Amniotic stem cell (primary cell): ENCODE measurements at places on chromosomes 3 and 15.

GRCh38 chr3:17974206-17974841 lies 231.9 kb upstream of the TBC1D5 start:
- no peak for DNase-seq

DNA sequence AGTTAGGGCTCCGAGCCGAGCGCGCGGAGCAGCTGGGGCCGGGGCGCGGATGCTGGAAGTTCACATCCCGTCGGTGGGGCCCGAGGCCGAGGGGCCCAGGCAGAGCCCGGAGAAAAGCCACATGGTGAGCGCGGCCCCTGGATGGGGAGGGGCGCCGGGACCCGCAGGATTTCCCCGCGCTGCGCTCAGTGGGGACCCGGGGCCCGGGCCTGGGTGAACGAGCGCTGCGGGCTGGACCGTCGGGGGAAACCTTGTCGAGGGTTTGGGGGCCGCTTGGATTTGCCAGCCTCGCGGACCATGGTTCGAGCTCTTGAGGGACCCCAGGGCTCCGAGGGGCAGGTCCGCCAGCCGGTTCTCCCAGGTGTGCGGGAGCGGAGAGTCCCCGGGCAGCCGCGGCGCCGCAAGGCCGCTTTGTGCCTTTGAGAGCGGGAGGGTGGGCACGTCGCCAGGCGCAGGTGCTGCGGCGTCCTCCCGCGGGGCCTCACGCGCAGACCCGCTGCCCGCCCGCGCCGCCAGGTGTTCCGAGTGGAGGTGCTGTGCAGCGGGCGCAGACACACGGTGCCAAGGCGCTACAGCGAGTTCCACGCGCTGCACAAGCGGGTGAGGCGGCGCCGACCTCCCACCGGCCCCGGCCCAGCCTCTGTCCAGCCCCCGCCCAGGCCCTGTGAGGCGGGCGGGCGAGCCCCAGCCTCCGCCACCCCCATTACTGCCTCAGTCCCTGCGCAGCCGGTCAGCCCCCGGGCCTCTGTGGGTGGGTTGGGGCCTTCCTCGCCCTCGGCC lies at the start of gene SNX22:
Gene SNX22 (plus strand): TSS at position 5 of the 780 bp plus-strand sequence. CDS start 45 bp downstream, at position 50.
- DNase-seq, result no peak

- DNase-seq, result no peak
Measured at GRCh38 chr3:99875581-99875928, 57.9 kb downstream of the CMSS1 start.

- DNase-seq, result no peak
Measured at GRCh38 chr3:138950006-138950644, 3.1 kb downstream of the FOXL2NB start.

GRCh38 chr3:163490119-163490518 lies 1588.2 kb downstream of the SI start:
- no peak for DNase-seq

GRCh38 chr3:104275199-104275598 lies 1091.5 kb upstream of the ALCAM start:
- no peak for DNase-seq

DNA sequence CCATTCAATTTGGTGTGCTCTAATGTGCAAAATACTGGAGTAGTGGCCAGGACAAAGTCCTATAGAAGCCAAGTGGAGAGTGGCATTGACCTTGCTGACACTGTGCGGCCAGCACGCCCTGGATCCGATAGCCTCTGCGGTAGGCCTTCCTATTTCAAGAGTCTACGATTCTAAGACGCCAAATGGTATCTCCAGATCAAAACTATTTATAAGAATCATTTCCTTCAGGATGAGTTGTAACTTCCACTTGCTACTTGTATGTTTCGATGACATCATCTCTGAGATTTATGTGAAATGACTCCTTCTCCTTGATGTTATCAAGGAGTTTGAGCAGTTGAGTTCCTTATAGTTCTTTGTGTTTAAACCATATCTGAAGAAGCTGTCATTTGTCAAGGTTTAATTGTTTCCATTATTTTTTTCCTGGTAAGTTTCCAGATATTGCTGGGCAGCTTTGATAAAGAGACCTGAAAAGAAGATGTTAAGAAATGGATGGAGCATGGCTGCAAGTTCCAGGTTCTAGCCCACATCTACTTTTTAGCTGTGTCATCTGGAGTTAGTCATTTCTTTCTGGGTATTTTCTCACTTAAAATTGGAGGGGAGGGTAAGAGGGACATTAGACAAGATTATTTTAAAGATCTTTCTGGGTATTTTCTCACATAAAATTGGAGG lies 71.8 kb downstream of the TMEM44 start:
- DNase-seq, result no peak

DNA sequence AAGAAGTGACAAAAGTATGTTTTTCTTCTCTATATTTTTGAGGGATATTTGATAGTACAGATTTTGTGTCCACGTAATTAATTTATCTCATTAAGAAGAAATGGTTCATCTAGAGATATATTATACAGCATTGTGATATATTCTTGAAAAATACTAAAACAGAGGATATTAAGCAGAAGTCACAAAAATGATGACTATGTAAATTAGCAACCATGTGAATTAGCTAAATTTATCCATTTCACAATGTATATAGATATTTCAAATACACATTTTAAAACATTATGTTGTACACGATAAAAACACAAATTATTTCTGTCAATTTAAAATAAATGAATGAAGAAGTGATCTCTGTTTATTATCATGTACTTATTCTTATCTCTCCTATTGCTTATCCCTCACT lies 989.5 kb downstream of the TUSC7 start:
- no peak for DNase-seq

- DNase-seq, result no peak
Measured at GRCh38 chr15:100727291-100727851, 125.0 kb downstream of the ASB7 start.

GRCh38 chr3:128416578-128417211 lies 50.0 kb downstream of the DNAJB8 start:
- peak; percentile 12 for DNase-seq

DNA sequence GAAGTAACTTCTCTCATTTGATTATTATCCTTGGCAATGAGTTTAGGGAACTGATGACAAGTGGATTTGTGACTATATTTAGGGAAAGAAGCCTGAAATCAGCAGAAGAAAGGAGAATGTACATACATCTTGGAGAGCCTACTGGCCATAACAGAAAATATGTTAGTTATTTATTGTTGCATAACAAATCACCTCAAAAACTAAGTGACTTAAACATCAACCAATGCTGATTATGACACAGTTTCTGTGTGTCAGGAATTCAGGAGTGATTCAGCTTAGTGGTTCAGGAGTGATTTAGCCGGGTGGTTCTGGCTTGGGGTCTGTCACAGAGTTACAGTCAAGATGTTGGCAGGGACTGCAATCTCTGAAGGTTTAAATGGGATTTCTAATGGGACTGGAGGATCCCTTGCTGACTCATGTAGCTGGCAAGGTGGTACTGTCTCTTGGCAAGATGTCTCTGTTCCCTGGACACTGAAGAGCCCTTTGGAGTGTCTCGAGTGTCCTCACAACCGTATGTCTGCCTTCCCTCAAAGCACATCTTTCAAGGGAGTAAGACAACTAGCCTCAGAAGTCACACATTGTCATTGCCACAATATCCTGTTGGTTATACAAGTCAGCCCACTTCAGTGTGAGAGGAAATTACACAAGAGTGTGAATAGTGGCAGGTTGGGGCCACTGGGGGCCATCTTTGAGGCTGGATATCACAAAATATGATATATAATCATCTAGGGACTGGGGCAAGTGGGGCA lies 248.9 kb downstream of the SV2B start:
- no peak for DNase-seq

DNA sequence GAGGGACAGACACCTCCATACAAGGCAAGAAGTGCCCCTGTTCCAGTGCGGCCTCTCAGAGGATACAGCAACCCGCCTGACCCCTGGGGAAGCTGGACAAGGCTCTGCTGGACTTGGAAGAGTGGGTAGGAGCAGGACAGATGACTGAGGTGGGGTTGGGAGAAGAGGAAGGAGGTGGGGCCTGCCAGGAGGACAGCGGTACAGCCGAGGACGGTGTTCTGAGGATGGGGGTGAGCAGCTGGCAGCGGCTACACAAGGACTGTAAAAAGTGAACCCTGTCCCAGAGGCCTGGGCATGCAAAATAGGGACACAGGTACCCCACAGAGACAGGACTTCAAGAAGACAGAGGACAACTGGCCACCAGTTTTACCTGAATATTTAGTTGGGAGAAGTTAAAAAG lies 23.5 kb upstream of the ELP6 start:
- DNase-seq, result no peak

- DNase-seq, result no peak
Measured at GRCh38 chr3:118151164-118151563, 883.5 kb downstream of the IGSF11 start.

- peak; percentile 23 for DNase-seq
Measured at GRCh38 chr15:77075528-77075927, 4.6 kb upstream of the TSPAN3 start.

- DNase-seq, result no peak
Measured at GRCh38 chr3:161781381-161781780, 284.8 kb downstream of the OTOL1 start.

- no peak for DNase-seq
Measured at GRCh38 chr3:18049096-18049495, 306.7 kb upstream of the TBC1D5 start.

DNA sequence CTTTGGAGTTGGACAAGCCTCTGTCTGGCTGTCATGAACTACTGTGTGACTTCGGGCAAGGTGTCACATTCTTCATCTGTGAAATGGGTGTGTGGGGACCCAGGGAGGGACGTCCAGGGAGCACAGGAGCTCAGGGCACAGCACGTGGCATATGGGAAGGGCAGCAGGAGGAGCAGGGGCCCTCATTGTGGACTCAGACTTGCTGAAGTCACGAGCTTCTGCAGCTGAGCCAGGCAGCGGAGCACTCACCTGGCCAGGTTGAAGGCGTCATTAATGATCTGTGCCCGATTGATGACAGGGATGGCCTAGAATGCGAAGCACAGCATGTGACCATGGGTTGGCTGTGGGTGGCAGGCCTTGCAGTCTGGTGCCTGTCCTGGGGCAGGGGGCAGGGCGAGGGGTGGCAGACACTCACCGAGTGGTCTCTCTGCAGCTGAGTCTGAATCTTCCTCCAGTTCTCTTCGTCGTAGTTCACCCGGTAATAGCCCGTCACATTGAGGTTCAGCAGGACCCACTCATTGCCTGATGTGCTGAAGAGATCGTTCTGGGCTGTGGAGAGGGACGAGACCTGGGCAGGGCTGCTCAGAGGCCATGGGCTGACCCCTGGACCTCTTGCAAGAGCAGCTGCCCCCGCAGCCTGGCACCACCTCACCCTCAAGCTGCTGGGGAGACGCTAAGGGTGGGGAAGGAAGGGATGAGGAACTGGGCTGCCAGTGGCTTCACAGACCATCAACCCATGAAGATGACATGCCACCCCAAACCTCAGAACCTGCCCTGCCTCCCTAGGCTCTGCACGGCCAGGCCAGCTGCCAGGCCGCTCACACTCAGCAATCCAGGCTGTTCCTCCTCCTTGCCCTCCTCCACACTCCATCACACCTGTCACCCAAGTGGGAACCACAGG lies 15.4 kb downstream of the ANPEP start:
- DNase-seq, result no peak

- no peak for DNase-seq
Measured at GRCh38 chr3:127410137-127410488, 122.3 kb upstream of the PRR20G start.

- peak; percentile 80 for DNase-seq
Measured at GRCh38 chr3:45043728-45044299, 17.7 kb downstream of the CLEC3B start.

DNA sequence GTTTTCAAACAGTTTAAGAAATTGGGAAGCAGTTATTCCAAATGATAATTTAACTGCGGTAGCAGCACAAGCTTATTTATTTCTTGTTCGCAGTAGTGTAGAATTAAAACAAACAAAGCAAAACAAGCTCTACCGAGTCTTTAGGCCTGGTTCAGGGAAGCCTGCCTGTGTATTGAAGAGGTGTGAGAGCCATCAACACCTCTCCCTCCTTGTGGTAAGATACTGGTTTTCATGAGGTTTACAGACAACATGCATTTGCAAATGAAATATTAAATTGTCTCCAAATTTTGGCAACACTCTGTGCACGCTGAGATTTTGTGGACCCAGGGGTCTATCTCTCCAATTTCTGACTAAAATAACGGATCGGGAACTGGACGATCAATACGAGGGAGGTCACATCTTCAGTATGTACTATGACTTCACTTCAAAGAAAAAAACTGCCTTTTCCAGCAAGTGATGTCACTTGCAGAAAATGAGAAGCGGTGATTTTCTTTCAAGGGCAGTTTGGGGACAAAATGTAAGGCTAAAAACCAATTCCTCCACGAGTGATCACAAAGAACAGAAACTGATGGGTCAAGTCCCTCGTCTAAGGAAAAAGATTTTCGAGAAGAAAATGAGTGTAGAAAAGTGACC lies 721 bp downstream of the ATR start:
- DNase-seq, result no peak

DNA sequence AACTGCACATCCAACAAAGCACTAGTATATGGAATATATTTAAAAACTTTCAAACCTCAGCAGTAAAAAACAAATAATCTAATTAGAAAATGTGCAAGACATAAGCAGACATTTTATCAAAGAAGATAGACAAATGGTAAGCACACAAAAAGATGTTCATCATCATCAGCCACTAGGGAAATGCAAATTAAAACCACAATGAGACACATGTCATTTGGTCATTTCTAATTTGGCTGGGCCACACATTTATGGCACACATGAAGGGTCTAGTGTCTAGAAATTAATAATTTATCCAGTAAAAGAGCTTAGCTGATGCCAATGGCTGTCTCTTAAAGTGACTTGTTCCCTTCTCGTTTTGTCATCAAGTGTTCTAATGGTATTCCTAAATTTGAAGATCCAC lies 45.8 kb downstream of the ARHGAP31 start:
- no peak for DNase-seq

GRCh38 chr3:189898559-189899153 lies 222.0 kb downstream of the P3H2 start:
- DNase-seq, result no peak

DNA sequence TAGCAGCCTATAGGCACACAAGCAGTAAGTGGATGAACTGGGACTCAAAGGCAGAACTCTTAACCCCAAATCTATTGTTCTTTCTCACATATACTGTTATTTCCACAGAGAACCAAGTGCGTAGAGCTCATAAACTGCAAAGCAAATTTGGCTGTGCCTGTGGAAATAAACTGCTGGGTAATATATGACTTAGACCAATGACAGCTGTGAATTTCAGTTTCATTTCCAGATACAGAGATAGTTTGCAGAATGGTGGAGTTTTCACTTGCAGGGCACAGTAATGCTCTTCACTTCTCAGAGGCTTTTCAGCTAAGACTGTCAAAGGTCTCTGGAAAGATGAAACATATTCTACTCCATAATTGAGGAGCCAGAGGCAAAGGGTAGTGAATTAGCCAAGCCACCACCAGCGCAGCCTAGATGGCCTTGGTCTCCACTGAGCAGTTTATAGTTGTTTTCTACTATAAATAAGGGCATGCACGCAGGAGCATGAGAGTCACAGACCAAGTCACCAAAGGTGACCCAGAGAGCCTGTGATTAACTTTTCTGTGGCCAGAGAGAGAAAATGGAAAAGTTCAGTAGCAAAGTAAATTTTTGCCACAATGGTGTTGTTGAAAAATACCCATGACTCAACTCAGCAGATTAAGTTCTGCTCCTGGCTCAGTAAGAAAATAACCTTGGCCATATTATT lies 180.7 kb upstream of the GRM7 start:
- DNase-seq, result no peak
